H1 (cell line): ENCODE measurements at places on chromosomes 3 and 15. TPM values are rescaled to one million over a fixed set of nuclear protein-coding genes. Genes with fewer than 3 reads are reported as not detected.

Gene TMEM207
- not detected in 2 replicates for polyA plus RNA-seq

GRCh38 chr3:149977386-149977785 is 6.7 kb upstream of the PFN2 start:
- DNase-seq = no peak

DNA sequence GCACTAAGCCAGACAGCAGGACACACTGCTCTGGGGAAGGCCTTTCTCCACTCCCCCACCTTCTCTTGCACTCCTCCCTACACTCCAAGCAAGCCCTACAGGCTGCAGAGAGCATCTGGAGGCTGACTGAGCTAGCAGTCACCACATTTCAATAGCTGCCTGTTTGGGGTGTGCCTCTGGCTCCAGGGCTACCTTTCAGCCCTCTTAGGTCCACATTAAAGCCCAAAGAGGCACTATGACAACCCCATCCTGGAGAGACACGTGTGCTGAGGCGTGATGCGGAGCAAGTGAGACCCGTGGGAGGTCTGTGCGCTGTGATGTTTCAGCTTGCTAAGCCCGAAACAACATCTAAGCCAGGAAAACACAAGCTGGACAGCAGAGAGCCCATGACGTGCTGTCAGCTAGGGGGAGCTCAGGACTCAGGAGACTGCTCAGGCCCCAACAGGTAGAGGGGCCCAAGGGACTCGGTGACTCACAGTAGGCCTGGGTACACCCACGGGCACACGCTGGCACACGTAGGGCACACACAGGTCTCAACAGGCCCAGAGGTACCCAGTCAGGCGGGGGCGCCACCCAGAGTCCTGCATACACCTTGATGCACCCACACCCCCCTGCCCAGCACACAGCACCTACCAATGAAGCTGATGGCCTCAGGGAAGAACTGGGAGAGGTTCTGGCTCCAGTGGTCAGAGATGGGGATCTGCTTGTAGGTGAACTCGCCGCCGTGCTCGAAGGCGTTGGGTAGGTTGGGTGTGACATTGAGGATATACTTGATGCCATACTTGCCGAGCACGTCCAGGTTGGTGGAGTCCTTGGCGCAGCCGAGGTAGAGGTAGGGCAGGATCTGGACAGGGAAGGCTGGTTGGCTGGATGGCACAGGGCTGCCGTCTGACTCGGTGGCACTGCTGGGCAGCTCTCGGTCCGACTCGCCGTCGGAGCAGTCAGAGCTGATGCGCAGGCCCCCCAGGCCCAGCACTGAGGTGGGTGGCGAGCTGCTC is 2.8 kb downstream of the DUSP7 start:
- no peak for DNase-seq

DNA sequence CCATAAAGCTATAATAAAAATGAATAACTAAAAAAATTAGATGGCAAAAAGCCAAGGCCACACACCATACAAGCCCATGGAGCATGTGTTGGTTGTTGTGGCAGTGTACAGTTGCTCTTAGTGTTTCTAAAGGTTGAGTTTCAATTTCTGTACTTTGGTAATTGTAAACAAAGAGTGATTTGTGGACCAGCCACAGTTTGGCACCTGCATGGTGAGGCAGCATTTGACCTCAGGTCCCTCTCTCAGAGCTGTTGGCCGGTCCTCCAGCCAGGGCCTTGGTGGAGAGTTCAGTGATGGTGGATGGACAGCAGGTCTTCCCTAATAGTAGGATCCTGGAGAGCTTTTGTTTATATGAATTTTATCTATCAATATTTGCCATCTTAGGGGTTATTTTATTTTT is 5.6 kb downstream of the ACAD9 start:
- no peak for DNase-seq

GRCh38 chr3:101791778-101792177 is 12.8 kb downstream of the NXPE3 start:
- no peak for DNase-seq

- DNase-seq = no peak
These were observed 28.1 kb upstream of the CNBP start for GRCh38 chr3:129211772-129212171.

- DNase-seq = no peak
These were observed 14.0 kb downstream of the VGLL4 start for GRCh38 chr3:11629716-11630115.
